Melanocyte of skin (primary cell): ENCODE measurements at places on chromosomes 1 and 21. TPM values are rescaled to one million over a fixed set of nuclear protein-coding genes. Genes with fewer than 3 reads are reported as not detected.

Gene PCBP3
- 0.67 and 0.93 TPM in 2 replicates for total RNA-seq

Gene TRIM63
- total RNA-seq = 90.5 and 104 TPM in 2 replicates

Gene ZBTB37
- total RNA-seq = 10.0 and 16.7 TPM in 2 replicates

Gene RSPH1
- total RNA-seq = 0.15 TPM in 1 of 2 replicates, not detected in the other

Gene PLEKHO1
- total RNA-seq = 27.1 and 34.6 TPM in 2 replicates

Gene LORICRIN
- not detected in 2 replicates for total RNA-seq

Gene ATP6V1G3
- total RNA-seq = not detected in 2 replicates

Gene CFAP74
- total RNA-seq = not detected in 2 replicates

Gene SYT14
- total RNA-seq = 27.3 and 48.0 TPM in 2 replicates

Gene SH2D1B
- not detected in 2 replicates for total RNA-seq

Gene SLC66A1
- total RNA-seq = 33.2 and 39.3 TPM in 2 replicates

Gene NFASC
- total RNA-seq = 2.4 and 6.5 TPM in 2 replicates

Gene ALG14
- 1.3 and 2.5 TPM in 2 replicates for total RNA-seq

Gene GUCA2A
- total RNA-seq = not detected in 2 replicates
